Upper lobe of left lung (tissue), 6 donors: ENCODE measurements at places on chromosomes 11 and 22. TPM values are rescaled to one million over a fixed set of nuclear protein-coding genes. Genes with fewer than 3 reads are reported as not detected.

The LRRC56 gene
- total RNA-seq: 3.5 TPM

The MUC5AC gene
- total RNA-seq: 7.3 TPM

The PHETA2 gene
- 18.5 TPM for total RNA-seq

The SLC43A3 gene
- 78.4 TPM for total RNA-seq

The SART1 gene
- 201 TPM for total RNA-seq

The ACRV1 gene
- not detected for total RNA-seq

The RHOD gene
- 18.5 TPM for total RNA-seq

The MOGAT2 gene
- total RNA-seq: not detected

The IGLL1 gene
- not detected for total RNA-seq

The RBMXL2 gene
- total RNA-seq: not detected

The MFNG gene
- total RNA-seq: 14.0 TPM

The ACER3 gene
- 10.5 TPM for total RNA-seq

The BTBD18 gene
- not detected for total RNA-seq
